ENCODE measurements at places on chromosomes 6 and 20.
A peak's percentile ranks its signal among the peaks of the same experiment; 100 is the strongest.

GRCh38 chr6:56370561-56371211 is 123.3 kb upstream of the COL21A1 start:
- peak; percentile 12 for DNase-seq

DNA sequence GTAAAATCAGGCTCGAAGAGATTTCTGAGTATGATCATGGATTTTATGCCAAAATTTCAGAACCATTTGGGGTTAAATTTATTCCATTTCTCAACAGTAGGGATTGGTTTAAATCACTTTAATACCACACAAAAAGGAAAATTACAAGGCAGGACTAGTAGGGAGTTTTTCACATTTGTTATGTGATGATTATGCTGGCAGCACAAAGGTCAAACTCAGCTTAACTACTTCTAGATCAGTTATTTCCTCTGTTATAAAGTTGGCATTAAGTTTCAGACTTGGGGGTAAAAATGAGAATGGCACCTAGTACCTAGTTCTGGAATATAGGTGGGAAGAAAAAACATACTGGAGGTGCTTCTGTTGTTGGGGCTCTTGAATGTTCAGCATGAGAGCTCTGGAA is 39.5 kb downstream of the PHF3 start:
- DNase-seq = no peak

GRCh38 chr6:83073615-83074014 is 6.1 kb downstream of the DOP1A start:
- DNase-seq = no peak

GRCh38 chr6:25017932-25018567 is 82.3 kb upstream of the RIPOR2 start:
- DNase-seq = no peak

DNA sequence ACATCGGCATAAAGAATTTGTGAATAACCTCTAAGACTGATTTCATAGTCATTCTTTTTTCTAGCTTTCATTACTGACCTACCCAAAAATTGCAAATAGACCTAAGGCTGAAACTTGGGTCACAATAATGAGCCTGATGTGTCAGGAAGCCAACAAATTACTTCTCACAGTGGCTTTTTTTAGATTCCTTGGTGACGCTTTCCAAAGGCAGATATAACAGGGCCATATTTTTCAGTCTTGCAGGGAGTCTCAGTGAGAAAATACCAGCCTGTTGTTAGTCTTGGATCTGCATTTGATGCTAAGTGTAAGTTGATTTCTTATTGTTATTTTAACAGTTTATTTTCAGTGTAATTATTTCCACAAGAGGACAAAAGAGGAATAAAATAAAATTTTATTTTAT is 179.7 kb downstream of the KHDC1L start:
- DNase-seq = no peak

- no peak for DNase-seq
Observed at GRCh38 chr20:63295422-63295821, 2.4 kb downstream of the COL20A1 start.
